ENCODE measurements at places on chromosomes 7 and 10. TPM values are rescaled to one million over a fixed set of nuclear protein-coding genes. Genes with fewer than 3 reads are reported as not detected.
A peak's percentile ranks its signal among the peaks of the same experiment; 100 is the strongest.

OR2A42 gene
- under 0.01 TPM for total RNA-seq

APBB1IP gene
- total RNA-seq = 4.3 TPM

RBP4 gene
- not detected for total RNA-seq

FAM25G gene
- not detected for total RNA-seq

DNA sequence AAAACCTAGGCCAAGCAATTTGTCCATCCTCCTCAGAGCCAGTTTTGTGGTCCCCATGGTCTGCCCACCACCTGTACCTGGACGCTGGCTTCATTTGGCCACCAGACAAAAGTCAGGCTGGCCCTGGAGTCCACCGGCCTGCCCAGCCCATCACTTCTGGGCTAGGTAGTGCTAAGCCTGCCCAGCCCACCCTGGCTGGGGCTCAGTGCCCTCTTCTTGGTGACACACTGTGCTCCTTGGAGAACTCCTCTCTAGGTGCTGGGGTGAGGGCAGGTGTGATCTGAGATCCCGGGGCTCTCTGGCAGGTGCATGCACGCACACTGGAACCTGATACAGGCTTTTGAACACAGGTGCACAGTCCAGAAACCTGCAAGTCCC lies 1.1 kb downstream of the AIFM2 start:
- no peak for DNase-seq

DNA sequence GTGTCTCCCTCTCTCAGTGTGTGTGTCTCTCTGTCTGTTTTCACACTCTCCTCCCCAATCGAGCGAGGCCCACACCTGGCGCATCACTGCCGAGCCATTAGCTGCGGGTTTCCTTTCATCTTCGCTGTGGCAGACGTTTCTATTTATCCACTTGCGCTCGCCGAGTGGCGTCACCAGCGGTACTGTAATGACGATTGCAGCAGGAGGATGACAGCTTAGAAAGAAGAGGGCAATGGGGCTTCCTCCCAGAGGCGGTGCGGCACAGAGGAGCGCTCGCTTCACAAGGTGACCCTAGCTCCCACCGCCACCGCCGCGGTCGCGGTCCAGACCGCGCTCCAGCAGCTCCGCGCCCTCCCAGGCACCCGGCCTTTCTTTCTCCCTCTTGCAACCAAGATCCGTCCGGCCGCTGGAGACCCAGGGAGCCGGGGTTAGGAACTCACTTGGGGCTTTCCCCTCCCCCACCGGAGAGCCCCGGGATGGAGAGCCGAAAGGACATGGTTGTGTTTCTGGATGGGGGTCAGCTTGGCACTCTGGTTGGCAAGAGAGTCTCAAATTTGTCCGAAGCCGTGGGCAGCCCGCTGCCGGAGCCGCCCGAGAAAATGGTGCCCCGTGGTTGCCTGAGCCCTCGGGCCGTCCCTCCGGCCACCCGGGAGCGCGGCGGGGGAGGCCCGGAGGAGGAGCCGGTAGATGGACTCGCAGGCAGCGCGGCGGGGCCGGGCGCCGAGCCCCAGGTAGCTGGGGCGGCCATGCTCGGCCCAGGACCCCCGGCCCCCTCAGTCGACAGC lies at the start of gene EVX1:
EVX1 (plus strand) TSS at position 248 of the 785 bp plus-strand sequence; CDS start at position 477, 229 bp downstream.
- DNase-seq = peak; percentile 17

GRCh38 chr7:83936056-83936708 lies 258.4 kb downstream of the SEMA3A start:
- DNase-seq = peak; percentile 79

GRCh38 chr10:70856454-70856853 lies 31.9 kb downstream of the PCBD1 start:
- no peak for DNase-seq

DNA sequence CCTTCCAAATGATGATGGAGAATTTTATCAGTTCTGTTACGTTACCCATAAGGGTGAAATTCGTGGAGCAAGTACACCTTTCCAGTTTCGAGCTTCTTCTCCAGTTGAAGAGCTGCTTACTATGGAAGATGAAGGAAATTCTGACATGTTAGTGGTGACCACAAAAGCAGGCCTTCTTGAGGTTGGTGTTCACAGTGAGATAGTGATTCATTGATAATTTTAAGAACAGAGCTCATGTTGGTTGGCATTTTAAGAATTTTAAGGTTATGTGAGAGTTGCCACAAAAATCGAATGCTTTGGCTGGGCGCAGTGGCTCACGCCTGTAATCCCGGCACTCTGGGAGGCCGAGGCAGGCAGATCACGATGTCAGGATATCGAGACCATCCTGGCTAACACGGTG lies 25.9 kb downstream of the TAX1BP1 start:
- DNase-seq = no peak
